Stimulated activated CD8-positive, alpha-beta memory T cell treated with anti-CD3 and anti-CD28 coated beads, Interleukin-2, amount 100 ng/mL, for 1 hour (primary cell): ENCODE measurements at places on chromosomes 11 and 22.

GRCh38 chr11:96397863-96398262 lies 8.1 kb downstream of the JRKL start:
- no peak for DNase-seq

DNA sequence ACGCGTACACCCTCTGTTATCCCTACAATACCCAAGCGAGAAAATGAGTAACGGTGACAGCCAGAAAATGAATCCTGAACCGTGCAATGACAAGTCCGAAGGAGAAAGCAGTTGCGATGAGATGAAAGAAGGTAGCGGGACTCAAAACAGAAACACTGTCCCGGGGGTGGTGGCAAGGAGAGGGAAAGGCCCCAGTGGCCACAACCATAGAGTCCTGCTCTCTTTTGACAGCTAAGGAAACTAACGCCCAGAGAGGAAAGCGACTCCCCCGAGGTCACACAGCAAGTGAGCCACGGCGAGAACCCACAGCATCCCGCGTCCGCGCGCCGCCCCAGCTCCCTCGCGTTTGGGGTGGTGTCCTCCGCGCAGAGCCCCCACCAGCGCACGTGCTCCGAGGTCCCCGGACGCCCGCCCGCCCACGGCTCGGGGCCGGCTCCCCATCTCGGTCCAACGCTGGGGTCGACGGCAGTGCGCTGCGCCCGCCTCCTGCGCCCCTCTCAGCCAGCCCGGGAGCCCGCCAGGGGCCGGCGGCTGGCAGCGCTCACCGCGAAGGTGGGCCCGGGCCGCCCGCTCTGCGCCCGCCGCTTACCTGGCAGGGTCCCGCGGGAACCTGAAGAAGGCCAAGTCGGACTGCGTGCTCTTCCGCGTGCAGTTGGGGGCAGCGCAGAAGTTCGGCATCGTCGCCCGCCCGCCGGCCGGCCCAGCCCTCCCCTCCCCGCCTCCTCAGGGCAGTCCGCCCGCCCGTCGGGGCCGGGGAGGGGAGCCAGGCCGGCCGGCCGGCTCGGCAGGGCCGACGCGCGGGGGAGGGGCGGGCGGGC lies 564 bp downstream of the THAP12 start:
- DNase-seq = peak; percentile 8

GRCh38 chr11:67303132-67303834 lies at the start of gene SSH3:
Gene SSH3 (plus strand): TSS chr11:67303530. CDS start chr11:67303626, 96 bp downstream.
- no peak for DNase-seq

GRCh38 chr11:18392434-18393321 lies 1.7 kb upstream of the LDHA start:
- DNase-seq = no peak

- DNase-seq = no peak
These were observed 157.5 kb downstream of the KIRREL3 start for GRCh38 chr11:126843096-126843495.

DNA sequence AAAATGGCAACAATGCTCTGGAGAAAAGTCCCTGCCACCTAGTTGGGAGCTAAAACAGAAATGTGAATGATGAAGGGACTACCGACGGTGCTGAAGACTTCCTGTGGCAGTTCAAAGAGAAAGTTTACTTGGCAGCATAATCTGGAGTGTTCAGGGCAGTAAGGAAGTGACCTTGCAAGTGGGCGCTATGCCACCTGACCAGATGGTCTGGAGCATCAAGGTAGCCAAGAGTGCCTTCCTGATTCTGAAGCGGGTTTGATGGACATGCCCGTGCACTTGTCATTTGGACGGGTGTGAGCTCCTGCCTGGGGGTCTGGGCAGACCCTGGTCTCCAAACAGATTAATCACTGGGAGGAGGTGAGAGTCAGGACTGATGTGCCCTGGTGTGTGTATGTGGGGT lies 1.8 kb upstream of the SNX19 start:
- no peak for DNase-seq

GRCh38 chr11:34606326-34607120 lies 14.4 kb upstream of the EHF start:
- DNase-seq = no peak

GRCh38 chr11:70498171-70498571 lies 99.8 kb downstream of the CTTN start:
- DNase-seq = no peak

GRCh38 chr11:95692526-95693260 lies 96.9 kb downstream of the FAM76B start:
- no peak for DNase-seq

GRCh38 chr11:125941619-125942611 lies 3.9 kb upstream of the VSIG10L2 start:
- peak; percentile 12 for DNase-seq

DNA sequence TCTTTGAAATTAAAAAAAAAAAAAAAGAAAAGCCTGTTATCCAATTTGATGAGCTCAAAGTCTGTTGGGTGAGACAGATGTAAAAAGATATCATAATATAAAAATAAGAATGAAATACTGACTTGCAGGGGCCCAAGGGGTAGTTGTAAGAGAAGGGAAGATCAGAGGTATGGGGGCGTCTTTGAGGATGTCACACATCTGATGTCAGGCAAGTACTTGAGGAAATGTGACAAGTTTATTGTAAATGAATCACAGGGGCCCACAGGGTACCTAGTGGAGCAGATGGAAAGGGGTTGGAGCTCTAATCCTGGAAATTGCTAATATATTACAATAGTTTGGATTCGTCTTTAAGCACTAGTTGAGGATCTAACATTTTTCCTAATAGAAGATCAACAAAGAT lies 131.6 kb downstream of the MAML2 start:
- no peak for DNase-seq

GRCh38 chr11:119567688-119568582 lies 145.0 kb upstream of the THY1 start:
- no peak for DNase-seq

DNA sequence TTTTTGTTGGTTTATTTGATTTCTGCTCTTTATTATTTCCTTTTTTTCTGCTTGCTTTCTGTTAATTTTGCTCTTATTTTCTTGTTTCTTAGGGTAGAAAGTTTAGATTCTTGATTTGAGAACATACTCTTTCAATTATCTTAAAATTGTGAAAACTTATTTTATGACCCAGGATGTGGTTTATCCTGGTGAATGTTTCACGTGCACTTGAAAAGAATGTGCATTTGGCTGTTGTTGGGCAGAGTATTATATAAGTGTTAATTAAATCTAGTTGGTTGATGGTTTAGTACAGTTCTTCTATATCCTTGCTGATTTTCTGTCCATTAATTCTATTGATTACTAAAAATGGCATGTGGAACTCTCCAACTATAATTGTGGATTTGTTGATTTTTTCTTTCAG lies 66.9 kb upstream of the NARS2 start:
- DNase-seq = no peak

GRCh38 chr22:48713272-48714205 lies 1114.1 kb downstream of the BRD1 start:
- DNase-seq = no peak

GRCh38 chr22:48667289-48667688 lies 1160.4 kb downstream of the BRD1 start:
- DNase-seq = no peak

DNA sequence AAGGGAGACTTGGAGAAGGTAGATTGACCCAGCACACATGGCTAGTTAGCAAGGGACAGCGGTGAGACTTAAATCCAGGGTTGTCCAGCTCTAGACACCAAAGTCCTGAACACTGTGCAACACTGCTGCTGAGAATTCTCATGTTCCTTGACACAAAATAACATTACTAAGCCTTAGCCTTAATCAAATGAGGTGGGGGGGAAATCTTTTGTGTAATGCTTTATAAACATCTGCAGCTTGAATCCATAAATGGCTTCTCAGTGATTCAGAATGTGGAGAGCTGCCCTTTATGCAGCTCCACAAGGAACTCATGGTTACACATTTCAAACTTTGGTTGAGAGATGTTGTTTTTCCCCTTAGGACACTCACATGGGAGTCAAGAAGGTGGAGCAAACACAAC lies 80.0 kb downstream of the CD44 start:
- DNase-seq = no peak

GRCh38 chr11:3825473-3826154 lies 15.1 kb downstream of the RHOG start:
- no peak for DNase-seq

- DNase-seq = no peak
These were observed 23.8 kb downstream of the OSBP2 start for GRCh38 chr22:30718491-30718890.

DNA sequence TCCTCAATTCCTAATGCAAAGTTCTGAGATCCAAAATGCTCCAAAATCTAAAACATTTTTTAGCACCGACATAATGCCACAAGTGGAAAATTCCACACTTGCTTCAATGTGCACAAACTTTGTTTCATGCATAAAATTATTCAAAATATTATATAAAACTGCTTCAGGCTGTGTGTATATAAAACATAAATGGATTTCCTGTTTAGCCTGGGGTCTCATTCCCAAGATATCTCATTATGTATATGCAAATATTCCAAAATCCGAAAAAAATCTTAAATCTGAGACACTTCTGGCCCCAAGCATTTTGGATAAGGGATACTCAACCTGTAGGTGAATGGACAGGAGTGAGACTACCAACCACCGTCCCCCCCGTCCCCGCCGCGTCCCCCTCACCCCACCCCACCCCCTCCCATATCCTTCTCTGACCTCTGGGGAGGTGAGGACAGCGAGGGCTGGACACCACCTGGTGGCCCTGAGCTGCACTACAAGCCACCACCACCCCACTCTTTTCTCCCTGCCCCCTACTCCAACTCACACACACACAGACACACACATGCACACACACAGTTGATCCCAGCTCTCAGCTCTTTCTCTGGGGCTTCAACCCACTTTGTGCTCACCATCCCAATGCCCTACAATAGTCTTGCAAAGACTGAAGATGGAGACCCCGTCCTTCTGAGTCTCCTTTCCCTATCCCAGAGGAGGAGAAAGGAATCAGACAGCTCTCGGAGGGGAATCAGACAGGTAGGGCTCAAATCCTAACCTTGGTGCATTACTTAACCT lies 101.0 kb downstream of the PDE2A start:
- no peak for DNase-seq

- DNase-seq = no peak
These were observed 886 bp downstream of the SHISA8 start for GRCh38 chr22:41913842-41914534.

- DNase-seq = no peak
These were observed 172.0 kb downstream of the KCNA4 start for GRCh38 chr11:29844701-29845379.

GRCh38 chr11:26186389-26186788 lies 145.5 kb upstream of the ANO3 start:
- DNase-seq = no peak

- no peak for DNase-seq
These were observed 13.7 kb downstream of the CSTF3 start for GRCh38 chr11:33147559-33147958.
